Renal cortical epithelial cell (primary cell): ENCODE measurements at places on chromosomes 3 and 15. TPM values are rescaled to one million over a fixed set of nuclear protein-coding genes. Genes with fewer than 3 reads are reported as not detected.
A peak's percentile ranks its signal among the peaks of the same experiment; 100 is the strongest.

- DNase-seq: peak; percentile 73
Observed at GRCh38 chr15:59528961-59529402, 82.6 kb upstream of the GCNT3 start.

C3orf62 gene
- 1.6 and 3.6 TPM in 2 replicates for total RNA-seq

SLC12A8 gene
- total RNA-seq: 18.7 and 28.3 TPM in 2 replicates

DNA sequence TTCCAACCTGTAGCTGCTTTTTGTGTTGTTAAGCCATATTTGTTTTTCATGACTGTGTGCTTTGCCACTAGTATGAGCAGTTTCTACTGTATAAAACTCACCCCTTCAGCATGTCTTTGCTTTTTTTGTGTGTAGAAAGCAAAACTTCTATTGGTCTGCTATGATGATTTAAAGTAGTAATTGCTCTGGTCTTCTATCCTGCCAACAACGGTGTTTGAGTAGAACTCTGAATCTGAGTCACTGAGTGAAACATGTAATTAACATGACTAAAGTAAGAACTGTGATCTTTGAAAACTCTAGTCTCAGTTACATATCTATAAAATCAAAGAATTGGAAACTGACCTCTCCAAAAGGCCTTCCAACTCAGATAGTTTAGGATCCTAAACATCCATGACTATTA, 133.6 kb downstream of the TPRG1 start:
- peak; percentile 25 for DNase-seq

GRCh38 chr3:179244878-179245277, 6.0 kb downstream of the KCNMB3 start:
- DNase-seq: peak; percentile 51
